ENCODE measurements at places on chromosomes 3 and 15.

GRCh38 chr3:194986208-194987043 lies 284.5 kb downstream of the XXYLT1 start:
- DNase-seq, result no peak

DNA sequence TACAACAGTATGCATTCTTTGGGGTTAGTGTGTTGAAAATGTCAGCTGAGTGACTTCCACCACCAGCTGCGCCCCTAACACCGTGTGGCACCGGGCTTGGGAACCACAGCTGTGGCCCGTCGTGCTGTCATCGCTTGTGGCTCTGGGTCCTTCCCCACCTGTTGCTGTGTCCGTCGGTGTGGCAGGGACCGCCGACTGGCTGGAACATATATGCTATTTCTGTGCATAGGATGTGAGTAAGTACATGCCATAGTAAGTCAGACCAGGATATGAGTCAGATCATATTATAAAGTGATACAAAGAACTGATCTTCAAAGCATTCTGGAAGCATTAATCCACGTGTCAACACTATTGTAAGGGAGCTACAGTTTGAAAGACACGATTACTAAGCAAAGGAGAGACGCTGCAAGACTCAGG lies 31.9 kb downstream of the EHD4 start:
- DNase-seq, result no peak

- no peak for DNase-seq
These were observed 66.0 kb upstream of the ARL8B start for GRCh38 chr3:5056111-5056391.

- DNase-seq, result no peak
These were observed 17.2 kb downstream of the RHCG start for GRCh38 chr15:89479173-89479572.

DNA sequence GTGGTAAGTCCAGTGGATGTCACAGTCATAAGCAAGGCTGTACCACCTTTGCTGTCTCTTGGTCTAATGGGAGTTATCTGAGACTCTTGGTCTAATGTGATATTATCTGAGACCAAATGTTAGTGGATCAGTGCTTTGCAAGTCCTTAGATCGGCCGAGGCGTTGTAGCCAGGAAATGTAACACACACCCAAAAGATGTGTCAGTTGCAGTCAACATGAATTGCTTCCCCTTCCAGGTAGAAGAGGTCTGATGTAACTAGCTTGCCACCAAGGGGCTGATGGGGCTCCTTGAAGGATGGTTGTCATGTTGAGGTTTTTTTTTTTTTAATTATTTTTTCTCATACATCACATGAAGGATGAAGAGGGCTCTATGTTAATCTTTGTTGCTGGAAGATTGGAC lies 45.4 kb upstream of the RAF1 start:
- no peak for DNase-seq

DNA sequence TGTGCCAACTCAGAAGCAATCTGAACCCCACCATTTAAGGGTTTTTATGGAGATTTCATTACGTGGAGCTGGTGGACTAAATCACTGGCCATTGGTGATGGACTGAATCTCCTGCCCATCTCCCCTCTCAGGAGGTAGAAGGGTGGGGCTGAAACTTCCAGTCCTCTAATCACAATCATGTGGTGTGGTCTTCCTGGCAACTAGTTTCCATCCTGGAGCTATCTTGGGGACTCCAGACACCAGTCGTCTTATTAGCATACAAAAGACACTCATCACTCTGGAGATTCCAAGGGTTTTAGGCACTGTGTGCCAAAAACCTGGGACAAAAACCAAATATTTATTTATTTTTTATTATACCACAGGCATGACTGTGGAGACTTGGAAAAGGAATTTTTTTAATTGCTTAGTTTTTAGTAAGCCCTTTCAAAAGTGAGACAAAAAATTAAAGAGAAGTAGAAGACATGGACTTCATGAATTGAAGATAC lies 203.6 kb downstream of the WNT5A start:
- no peak for DNase-seq

DNA sequence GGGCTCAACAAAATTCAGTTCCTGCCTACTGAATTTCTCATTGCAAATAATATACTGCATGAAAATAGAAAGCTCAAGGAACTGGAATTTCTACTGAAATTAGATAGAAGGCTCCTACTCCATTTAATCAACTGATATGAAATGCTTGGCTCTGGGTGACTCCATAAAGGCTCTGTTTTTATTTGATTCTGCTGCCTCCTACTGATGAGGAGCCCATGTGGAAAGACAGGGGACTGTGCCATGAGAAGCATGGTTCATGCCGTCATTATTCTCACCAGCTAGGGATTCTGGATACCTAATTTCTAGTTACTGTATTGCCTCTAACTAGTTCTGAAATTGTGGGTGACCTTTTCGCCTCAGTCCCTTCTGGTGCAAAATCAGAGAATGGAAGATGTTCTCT lies 366.2 kb upstream of the DPH6 start:
- no peak for DNase-seq

DNA sequence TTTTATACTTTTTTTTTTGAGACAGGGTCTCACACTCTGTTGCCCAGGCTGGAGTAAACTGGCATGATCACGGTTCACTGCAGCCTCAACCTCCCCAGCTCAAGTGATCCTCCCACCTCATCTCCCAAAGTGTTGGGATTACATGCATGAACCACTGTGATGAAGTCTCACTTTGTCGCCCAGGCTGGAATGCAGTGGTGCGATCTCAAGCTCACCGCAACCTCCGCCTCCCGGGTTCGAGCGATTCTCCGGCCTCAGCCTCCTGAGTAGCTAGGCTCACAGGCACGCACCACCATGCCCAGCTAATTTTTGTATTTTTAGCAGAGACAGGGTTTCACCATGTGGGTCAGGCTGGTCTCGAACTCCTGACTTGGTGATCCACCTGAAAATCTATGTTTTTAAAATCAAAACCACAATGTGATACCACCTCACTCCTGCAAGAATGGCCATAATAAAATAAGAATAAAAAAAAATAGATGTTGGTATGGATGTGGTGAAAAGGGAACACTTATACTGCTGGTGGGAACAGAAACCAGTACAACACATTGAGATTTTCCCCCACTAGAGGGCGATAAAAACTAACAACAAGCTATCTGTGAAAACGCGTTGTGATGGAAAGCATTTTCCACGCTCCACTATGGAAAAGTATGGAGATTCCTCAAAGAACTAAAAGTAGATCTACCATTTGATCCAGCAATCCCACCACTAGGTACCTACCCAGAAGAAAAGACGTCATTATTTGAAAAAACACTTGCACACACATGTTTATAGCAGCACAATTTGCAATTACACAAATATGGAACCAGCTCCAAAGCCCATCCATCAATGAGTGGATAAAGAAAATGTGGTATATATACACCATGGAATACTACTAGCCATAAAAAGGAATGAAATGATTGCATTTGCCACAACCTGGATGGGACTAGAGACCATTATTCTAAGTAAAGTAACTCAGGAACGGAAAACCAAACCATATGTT lies 26.8 kb upstream of the OCA2 start:
- no peak for DNase-seq

- no peak for DNase-seq
These were observed 1.0 kb upstream of the HTR3D start for GRCh38 chr3:184030536-184030935.

GRCh38 chr15:95325763-95326404 lies 1004.6 kb upstream of the NR2F2 start:
- DNase-seq, result no peak

DNA sequence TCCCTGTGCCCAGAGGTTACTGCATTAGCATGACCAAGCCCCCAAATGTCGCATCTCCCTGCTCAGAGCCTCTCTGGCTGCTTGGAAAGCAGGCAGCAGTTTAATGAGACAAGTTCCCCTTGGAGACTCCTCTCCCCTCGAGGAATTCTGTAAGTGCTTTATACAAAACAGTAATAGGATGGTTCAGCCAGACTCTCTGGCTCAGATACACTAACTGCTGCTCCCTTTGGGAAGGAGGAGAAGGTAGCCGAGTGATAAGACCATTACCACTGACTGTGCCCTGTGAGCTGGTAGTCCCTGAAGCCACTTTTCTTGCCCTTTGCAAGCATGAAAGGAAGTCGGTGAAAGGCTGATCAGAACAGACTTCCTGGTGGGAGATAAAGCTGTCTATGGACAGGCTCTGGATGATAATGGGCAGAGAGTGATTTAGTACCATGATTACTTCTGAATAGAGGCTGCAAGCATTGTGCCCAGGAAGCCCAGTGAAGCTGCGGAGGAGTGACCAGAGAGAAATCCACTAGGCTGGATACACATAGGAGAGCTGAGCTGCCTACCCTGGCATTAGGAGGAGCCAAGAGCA lies 100.8 kb downstream of the SEMA6D start:
- no peak for DNase-seq

DNA sequence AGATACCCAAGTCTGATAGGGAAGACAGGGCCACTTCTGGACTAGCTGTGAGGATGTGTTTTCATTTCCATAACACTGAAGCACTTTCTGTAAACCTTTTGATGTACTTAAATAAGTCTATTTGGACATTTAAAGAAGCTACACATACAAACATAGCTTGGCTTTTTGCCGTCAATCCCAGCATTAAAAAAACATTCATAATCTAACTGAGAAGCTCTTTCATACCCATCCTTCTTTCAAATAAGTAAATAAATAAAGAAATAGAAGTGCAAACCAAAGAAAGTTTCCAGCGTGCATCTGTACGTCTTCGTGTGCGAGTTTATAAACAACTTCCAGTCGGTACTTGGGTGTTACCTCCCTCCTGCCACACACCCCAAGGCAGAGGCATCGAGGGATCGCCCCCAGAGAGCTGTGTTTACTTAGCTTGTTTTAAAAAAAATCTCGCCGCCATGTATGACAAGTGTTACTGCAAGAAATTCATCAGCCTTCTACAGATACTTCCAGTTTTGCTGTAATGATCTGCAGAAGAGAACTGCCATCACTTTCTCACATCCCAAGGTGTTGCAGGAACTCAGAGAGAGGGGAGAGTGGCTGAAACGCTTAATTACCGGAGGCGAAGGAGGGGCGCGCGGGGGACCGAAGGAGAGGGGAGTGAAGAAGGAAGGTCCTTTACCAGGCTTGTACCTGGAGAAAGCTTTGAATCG lies 9.0 kb upstream of the MEIS2 start:
- no peak for DNase-seq

DNA sequence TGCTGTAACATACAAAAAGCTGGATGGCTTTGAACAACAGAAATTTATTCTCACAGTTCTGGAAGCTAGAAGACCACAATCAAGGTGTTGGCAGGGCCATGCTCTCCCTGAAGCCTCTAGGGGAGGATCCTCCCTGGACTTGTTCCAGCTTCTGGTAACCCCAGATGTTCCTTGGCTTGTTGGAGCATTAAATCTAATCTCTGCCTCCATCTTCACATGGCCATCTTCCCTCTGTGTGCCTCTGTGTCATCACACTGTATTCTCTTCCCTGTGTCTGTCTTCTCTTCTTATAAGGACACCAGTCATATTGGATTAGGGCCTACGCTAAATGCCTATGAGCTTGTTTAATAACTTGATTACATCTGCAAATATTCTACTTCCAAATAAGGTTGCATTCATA lies 109.5 kb downstream of the STAG1 start:
- no peak for DNase-seq

- no peak for DNase-seq
These were observed 114.6 kb upstream of the C15orf61 start for GRCh38 chr15:67406257-67406861.

DNA sequence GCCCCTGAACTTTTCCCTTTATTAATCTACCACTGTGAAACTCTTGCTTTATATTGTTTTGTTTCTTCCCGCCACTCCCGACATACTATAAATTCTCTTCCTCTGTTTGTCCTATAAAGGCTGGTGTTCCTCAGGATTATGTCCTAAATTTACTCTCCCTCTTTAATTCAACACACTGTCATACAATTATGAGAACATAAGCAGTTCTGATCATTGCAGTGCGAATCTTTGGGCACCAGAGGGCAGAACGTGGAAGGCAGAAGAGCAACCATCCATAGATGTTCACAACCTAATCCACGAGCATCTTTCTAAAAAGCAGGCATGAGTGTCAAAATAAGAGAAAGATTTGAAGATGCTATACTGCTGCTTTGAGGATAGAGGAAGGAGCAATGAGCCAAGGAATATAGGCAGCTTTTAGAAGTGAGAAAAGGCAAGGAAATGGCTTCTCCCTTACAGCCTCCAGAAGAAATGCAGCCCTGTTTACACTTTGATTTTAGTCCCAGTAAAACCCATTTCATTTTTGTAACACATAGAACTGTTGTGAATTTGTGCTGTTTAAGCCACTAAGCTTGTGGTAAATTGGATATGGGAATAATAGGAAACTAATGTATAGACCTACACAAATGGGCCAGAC lies 179.4 kb downstream of the GBE1 start:
- no peak for DNase-seq

- no peak for DNase-seq
These were observed 322.8 kb downstream of the RAP2B start for GRCh38 chr3:153484842-153485241.

- DNase-seq, result no peak
These were observed 388.4 kb downstream of the RSL24D1 start for GRCh38 chr15:54808321-54808720.

GRCh38 chr3:146160964-146161662 lies at the start of gene PLOD2:
TSS of gene PLOD2 (minus strand) at chr3:146161184. CDS start at chr3:146160989, 195 bp downstream.
- no peak for DNase-seq

- DNase-seq, result no peak
These were observed 73.0 kb downstream of the NEO1 start for GRCh38 chr15:73125219-73125618.

- DNase-seq, result no peak
These were observed 17.3 kb downstream of the RNF168 start for GRCh38 chr3:196486263-196486662.

GRCh38 chr3:99711351-99711750 lies 73.0 kb downstream of the COL8A1 start:
- no peak for DNase-seq

- DNase-seq, result no peak
These were observed 92.4 kb downstream of the GPR156 start for GRCh38 chr3:120192579-120192978.

DNA sequence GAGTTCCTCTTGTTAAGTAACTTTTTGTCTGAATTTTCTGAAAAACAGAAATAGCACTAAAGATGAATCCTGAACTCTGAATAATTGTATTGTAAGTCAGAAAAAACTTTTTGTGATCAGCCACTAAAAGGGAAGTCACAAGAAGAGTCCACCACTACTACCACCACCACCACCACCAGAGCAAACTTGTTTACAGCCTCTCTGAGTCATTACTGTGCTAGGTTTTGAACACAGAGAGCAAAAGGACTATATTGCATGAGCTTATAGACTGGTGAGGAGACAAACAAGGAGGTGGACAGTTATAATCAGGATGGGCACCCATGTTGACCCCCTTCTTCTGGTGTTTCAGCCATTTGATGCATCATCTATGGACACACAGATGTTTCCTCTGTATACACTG lies 141.7 kb downstream of the IL5RA start:
- DNase-seq, result no peak

DNA sequence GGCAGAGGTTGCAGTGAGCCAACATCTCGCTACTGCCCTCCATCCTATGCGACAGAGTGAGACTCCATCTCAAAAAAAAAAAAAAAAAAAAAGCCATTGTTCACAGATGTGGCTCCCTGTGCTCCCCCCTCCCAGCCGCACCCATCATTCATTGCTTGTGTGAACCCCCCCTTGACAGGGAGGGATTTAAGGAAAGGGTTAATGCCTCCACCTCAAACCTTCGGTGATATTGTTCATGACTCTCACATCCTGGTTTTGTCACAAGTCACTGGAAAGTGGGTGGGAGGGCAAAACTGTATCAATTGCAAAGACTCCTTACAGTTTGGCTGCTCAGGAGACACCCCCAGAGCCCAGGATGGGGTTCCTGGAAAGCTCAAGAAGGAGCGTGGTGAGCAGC lies 7.7 kb downstream of the SLC6A6 start:
- DNase-seq, result no peak

- DNase-seq, result no peak
These were observed 32.7 kb downstream of the HDGFL3 start for GRCh38 chr15:83174891-83175290.

GRCh38 chr15:26673445-26673844 lies 99.4 kb downstream of the GABRB3 start:
- DNase-seq, result no peak

Measured in activated naive CD4-positive, alpha-beta T cell (primary cell).